ENCODE measurements at places on chromosomes 1 and 21.
A peak's percentile ranks its signal among the peaks of the same experiment; 100 is the strongest.

- peak; percentile 50 for DNase-seq
Observed at GRCh38 chr1:109846162-109846561, 64.5 kb upstream of the CSF1 start.

- DNase-seq = no peak
Observed at GRCh38 chr21:45917241-45917640, 64.3 kb upstream of the COL6A1 start.

DNA sequence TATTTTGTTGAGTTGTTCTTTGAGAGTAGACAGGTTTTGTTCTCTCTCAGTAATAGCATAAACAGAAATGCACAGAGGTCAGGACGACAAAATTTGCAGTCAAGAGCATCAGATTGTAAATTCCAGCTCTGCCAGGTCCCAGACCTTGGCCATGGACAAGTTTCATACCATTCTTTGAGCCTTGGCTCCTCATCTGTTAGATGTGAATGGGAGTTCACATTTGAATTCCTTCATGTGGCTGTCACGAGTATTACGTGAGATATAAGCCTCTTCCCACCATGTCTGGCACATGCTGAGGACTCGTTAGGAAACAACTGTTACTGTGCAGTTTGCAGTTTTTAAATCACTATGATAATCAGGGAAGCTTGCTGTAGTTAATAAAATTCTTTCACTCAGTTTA lies 93.2 kb upstream of the KCTD3 start:
- no peak for DNase-seq

- no peak for DNase-seq
Observed at GRCh38 chr1:29800522-29800956, 564.2 kb downstream of the PTPRU start.

DNA sequence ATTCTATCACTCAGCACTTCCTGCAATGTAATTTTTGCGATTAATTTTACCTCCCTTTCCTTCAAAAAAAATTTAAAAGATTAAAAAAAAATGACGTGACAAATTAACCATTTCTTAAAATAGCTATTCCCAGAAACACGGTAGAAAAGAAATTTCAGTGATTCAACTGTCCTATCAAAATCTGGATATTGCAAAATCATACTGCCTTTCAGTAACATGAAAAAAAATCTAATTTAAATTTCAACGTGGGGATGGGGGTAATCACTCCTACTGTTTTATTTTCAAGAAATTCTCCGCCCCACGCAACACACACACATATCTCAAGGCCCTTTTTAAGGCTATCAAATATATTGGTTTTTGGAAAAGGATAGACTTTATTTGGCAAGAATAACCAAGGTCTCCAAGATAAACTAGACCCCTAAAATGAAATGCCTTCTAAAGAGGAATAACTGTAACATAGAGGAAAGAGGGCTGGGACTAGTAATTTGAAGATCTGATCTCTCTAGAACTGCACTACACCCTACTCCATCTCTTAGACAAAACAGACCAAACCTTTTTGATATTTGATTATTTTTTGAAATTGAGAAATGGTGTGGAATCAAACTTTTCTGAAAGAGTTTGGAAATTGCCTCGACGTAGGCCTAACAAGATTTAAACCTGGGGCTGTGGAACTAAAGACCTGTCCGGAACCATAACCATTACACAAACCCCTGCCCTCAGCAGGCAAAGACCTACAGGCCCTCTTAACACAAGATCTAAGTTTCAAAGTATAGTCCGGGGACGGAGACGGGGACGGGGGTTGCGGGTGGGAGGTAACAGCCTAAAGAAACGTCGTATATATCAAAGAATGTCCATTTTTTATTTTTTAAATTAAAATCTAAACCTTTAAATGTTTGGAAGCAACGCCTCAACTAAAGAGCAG lies 941 bp downstream of the ARNT start:
- DNase-seq = no peak

GRCh38 chr1:233394860-233395717 lies 67.6 kb downstream of the MAP3K21 start:
- DNase-seq = no peak
